ENCODE measurements at places on chromosomes 1 and 21.
A peak's percentile ranks its signal among the peaks of the same experiment; 100 is the strongest.

- H3K4me1 ChIP-seq = peaks cover 8% of the 10 kb centered on the region
- no peak for DNase-seq
These were observed 67.0 kb downstream of the SIPA1L2 start for GRCh38 chr1:232562855-232563510.

GRCh38 chr1:59046730-59047157 lies 250.2 kb upstream of the FGGY start:
- H3K4me3 ChIP-seq = no peak overlapping the region
- H3K36me3 ChIP-seq = no peaks in the 10 kb centered on the region
- DNase-seq = no peak
- H3K27me3 ChIP-seq = no peaks in the 10 kb centered on the region
- H3K27ac ChIP-seq = no peak overlapping the region

DNA sequence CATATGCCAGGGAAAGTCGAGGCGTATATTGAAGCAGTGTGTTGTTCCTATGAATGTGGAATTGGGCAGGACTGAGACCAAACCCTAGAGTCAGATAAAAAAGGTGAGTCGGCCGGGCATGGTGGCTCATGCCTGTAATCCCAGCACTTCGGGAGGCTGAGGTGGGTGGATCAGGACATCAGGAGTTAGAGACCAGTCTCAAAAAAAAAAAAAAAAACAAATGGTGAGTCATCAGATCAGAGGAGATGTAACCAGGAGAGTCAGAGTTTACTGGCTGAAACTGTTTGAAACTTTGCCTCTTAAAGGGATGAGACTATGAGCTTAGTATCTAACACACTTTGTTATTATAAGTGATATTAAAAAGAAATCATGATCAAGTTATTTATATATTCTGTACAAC lies 26.4 kb upstream of the SYCP1 start:
- no peaks in the 10 kb centered on the region for H3K4me1 ChIP-seq
- no peak overlapping the region for H3K4me3 ChIP-seq
- no peaks in the 10 kb centered on the region for H3K36me3 ChIP-seq
- H3K27me3 ChIP-seq = no peaks in the 10 kb centered on the region
- no peak for DNase-seq

DNA sequence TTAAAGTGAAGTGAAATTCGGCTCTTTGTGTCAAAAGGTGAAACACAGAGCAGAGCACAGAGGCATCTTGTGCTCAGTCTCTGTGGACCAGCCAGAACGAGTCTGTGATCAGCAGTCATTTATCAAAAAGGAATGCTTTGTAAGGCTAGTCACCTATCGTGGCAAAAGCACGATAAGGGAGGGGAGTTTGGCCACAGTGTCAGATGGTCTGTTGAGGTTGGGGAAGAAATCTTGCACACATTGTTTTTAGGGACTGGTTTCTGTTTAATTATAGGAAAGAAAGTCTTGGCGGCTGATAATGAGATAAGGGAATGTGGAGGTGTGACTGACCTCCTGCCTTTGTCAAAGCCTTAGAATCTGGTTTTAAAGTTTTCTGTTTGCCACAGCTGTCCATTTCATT lies 58.2 kb upstream of the KIAA1614 start:
- H3K27me3 ChIP-seq = no peaks in the 10 kb centered on the region
- H3K27ac ChIP-seq = peak overlapping the region; percentile 2
- H3K36me3 ChIP-seq = no peaks in the 10 kb centered on the region
- H3K4me1 ChIP-seq = peaks cover 9% of the 10 kb centered on the region
- H3K4me3 ChIP-seq = no peak overlapping the region

- H3K27ac ChIP-seq = no peak overlapping the region
- peaks cover 100% of the 10 kb centered on the region for H3K36me3 ChIP-seq
- H3K4me3 ChIP-seq = no peak overlapping the region
- no peaks in the 10 kb centered on the region for H3K4me1 ChIP-seq
- no peak for DNase-seq
These were observed 20.0 kb downstream of the SCYL3 start for GRCh38 chr1:169873582-169874199.

GRCh38 chr1:108955881-108956280 lies 7.4 kb downstream of the CLCC1 start:
- no peak overlapping the region for H3K27ac ChIP-seq
- no peak overlapping the region for H3K4me3 ChIP-seq
- peaks cover 25% of the 10 kb centered on the region for H3K36me3 ChIP-seq
- no peak for DNase-seq
- H3K27me3 ChIP-seq = no peaks in the 10 kb centered on the region

- H3K4me3 ChIP-seq = peak overlapping the region; percentile 85
- peaks cover 28% of the 10 kb centered on the region for H3K4me1 ChIP-seq
- DNase-seq = peak; percentile 64
- peaks cover 32% of the 10 kb centered on the region for H3K36me3 ChIP-seq
These were observed 1.3 kb downstream of the PCNT start for GRCh38 chr21:46325073-46325912.

DNA sequence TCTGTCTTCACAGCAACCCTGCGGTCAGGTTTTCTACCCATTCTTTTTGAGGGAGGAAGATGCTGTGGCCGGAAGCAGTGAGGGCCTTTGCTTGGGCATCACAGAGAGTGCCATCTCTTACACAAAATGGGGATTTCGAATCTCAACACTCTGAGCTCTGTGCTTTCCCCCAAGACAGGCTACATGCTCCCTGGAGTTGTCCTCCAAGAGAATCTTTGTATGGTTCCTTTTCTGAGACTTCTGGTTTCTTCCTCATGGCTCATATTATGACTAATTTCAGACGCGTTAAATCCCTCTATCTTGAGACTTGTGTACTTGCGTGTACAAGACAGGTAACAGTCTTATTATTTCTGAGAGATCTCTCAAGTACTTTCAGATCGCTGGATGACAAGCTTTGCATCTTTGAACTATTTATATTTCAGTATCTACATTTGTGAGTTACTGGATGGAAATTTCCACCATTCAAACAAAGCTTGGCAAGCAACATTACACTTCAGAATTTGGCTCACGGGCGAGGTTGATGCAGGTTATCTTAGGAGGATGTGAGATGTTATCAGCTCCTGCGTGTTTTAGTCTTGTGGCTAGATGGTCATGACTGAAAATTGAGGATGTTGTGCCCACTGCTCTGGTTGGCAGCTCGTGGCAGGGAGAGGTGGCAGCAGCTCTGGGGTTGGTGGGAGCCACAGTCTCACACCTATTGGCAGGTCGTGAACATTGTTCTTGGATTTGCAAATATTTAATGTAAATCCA lies 19.4 kb downstream of the ABCG1 start:
- H3K4me3 ChIP-seq = no peak overlapping the region
- DNase-seq = no peak

DNA sequence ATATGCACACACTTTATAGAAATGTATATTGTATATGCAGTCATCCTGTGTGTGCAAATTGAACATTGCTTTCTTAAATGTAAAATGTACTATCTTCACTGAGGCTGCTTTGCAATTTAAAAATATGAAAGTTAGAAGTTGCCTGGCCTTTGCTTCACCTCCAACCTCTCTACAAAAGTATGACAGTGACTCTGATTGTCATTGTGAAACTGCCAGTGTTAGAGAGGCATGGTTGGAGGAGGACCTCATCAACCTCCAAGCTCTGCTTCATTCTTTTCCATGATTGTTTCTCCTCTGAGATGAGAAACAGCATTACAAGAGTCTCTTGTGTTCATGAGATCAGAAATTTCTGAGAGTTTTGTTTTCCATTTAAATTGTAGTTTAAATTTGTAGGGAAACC lies 185.5 kb downstream of the ZC3H11B start:
- no peak for DNase-seq
- no peaks in the 10 kb centered on the region for H3K27me3 ChIP-seq
- no peaks in the 10 kb centered on the region for H3K36me3 ChIP-seq
- H3K4me1 ChIP-seq = no peaks in the 10 kb centered on the region
- no peak overlapping the region for H3K27ac ChIP-seq

DNA sequence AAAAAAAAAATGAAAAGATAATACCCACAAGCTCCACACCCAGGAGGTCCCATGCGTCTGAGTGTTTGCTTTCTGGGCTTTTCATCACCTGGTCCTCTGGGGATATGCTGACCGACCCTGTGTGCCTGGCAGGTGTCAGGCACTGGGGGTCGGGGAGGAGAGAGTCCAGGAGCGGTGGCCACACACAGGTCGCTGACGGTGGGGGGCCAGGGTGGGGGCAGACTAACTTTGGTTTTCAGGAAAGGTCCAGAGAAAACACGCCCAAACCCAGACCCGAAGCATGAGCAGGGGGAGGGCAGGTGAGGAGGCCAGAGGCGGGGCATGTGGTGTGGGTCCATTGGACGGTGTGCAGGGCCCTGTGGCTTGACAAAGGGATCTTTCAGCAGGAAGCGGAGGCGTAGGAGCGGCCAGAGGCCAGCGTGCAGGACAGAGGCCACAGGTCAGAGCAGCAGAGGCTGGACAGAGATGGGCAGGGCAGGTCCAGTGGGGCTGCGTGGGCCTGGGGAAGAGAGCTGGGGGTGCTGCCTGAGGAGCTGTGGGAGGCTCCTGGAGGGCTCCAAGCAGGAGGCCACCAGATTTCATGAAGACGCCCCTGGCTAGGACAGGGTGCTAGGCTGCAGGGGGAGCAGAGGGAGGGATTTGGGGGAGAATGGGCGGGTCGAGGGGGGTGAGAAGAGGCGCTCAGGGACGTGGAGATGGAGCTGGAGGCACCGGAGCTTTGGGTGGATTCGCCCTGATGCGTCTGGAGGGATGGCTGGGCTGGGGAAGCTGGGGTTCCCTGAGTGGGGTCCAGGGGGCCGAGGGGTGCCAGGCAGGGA lies 15.8 kb downstream of the RNF223 start:
- H3K4me1 ChIP-seq = peaks cover 18% of the 10 kb centered on the region
- H3K27me3 ChIP-seq = peaks cover 44% of the 10 kb centered on the region
- H3K27ac ChIP-seq = no peak overlapping the region
- peaks cover 18% of the 10 kb centered on the region for H3K36me3 ChIP-seq
- DNase-seq = no peak

- H3K4me3 ChIP-seq = no peak overlapping the region
- no peak for DNase-seq
- no peak overlapping the region for H3K27ac ChIP-seq
- no peaks in the 10 kb centered on the region for H3K4me1 ChIP-seq
- H3K36me3 ChIP-seq = no peaks in the 10 kb centered on the region
These were observed 272.1 kb downstream of the S1PR1 start for GRCh38 chr1:101508913-101509312.

DNA sequence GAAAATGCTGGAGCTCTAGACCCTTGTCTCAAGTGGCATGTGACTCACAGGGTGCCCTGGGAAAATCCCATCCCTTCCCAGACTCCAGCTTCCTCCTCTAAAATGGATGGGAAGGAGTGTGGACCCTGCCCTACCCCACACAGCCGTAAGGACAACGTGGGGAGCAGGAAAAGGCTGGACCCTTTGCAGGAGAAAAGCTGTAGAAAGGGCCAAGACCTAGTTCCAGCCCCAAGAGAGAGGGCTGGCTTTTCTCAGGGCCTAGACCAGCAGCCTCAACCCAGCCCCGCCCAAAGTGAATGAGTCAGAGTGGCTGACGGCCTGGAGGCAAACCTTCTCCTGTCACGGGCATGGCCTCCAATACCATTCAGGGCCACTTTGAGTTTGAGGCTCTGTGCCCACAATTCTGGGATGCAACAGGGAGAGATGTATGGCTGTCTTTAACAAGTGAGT lies 1.1 kb downstream of the LAMB3 start:
- H3K27ac ChIP-seq = peak overlapping the region; percentile 81
- peak overlapping the region; percentile 33 for H3K4me3 ChIP-seq
- DNase-seq = peak; percentile 84
- no peaks in the 10 kb centered on the region for H3K27me3 ChIP-seq
- H3K36me3 ChIP-seq = no peaks in the 10 kb centered on the region

- no peak overlapping the region for H3K27ac ChIP-seq
- H3K36me3 ChIP-seq = no peaks in the 10 kb centered on the region
- no peaks in the 10 kb centered on the region for H3K27me3 ChIP-seq
These were observed 43.4 kb upstream of the MRPS6 start for GRCh38 chr21:34029743-34030528.

DNA sequence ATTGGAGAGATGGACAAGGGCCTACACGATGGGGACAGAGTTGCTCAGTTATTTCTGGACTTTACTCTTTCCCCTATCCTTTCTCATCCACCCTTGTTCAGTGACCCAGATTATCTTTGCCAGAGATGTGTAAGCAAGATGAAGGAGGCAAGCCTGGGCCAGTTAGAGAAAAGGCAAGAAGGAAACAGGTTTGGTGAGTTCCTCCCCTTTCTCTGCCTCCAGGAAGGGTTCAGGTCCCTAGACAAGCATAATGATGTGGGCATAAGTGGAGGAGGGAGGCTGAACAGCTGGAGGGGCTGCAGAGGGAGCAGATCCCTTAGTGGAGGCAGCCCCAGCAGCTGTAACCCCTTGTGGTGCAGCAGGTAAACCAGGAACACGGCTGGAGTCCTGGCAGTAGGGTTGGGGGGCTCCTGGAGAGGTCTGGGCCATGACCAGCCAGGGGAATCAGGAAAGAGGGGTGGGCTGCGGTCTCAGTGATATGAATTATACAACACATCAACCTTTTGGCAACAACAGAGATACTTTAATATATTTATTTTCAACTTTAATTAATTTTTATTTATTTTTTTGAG lies 9.2 kb upstream of the CDC42 start:
- no peaks in the 10 kb centered on the region for H3K36me3 ChIP-seq
- H3K4me3 ChIP-seq = no peak overlapping the region
- no peak overlapping the region for H3K27ac ChIP-seq
- no peaks in the 10 kb centered on the region for H3K27me3 ChIP-seq

DNA sequence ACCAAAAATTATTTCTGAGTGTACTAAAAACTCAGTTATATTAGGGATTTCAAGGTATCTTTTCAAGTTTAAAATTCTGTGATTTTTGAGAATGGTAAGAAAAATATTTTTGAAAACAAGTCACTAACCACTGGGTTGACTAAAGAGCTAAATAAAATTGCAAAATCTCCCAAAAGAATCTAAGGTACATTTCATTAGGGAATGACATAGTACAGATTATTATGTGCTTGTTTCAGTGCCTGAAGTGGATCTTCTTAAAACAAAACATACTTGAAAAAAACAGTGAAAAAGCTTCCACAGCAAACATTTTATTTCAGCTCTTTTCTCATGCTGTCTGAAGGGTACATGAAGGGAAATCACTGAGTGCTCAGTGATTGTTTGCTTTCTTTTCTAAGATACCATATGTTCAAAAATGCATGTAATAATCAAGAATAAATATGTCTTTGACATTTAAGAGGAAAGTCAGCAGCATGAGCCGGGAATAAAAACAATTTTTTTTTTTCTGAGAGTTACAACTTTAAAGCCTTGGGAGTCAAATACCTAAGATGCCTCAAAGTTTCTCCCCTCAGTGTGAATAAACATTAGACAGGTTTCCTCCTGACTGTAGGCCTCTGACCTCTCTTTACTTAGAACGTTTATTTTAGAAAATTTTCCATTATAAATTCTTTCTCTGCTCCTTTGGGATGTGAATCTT lies 200.7 kb downstream of the KCNT2 start:
- no peak overlapping the region for H3K4me3 ChIP-seq
- DNase-seq = no peak
- peak overlapping the region; percentile 50 for H3K27ac ChIP-seq
- no peaks in the 10 kb centered on the region for H3K4me1 ChIP-seq
- no peaks in the 10 kb centered on the region for H3K27me3 ChIP-seq
- H3K36me3 ChIP-seq = no peaks in the 10 kb centered on the region

GRCh38 chr1:97245682-97246081 lies 524.1 kb downstream of the PTBP2 start:
- no peaks in the 10 kb centered on the region for H3K4me1 ChIP-seq
- no peaks in the 10 kb centered on the region for H3K27me3 ChIP-seq
- no peak overlapping the region for H3K4me3 ChIP-seq
- DNase-seq = no peak
- no peak overlapping the region for H3K27ac ChIP-seq

- H3K4me1 ChIP-seq = peaks cover 54% of the 10 kb centered on the region
- H3K27me3 ChIP-seq = no peaks in the 10 kb centered on the region
- peaks cover 7% of the 10 kb centered on the region for H3K36me3 ChIP-seq
These were observed 42.9 kb downstream of the KCNJ15 start for GRCh38 chr21:38299671-38300070.

- no peaks in the 10 kb centered on the region for H3K27me3 ChIP-seq
- H3K4me3 ChIP-seq = no peak overlapping the region
- no peak overlapping the region for H3K27ac ChIP-seq
- H3K4me1 ChIP-seq = peaks cover 5% of the 10 kb centered on the region
These were observed 13.6 kb downstream of the TUFT1 start for GRCh38 chr1:151553659-151554058.

Data from lower lobe of right lung (tissue), 2 donors.